ENCODE measurements at places on chromosomes 2 and 18.

GRCh38 chr2:149561309-149561926 lies 26.2 kb downstream of the MMADHC start:
- DNase-seq: no peak

- DNase-seq: no peak
Measured at GRCh38 chr2:86790676-86791572, at the start of gene CD8A. CD8A (minus strand) TSS chr2:86790913; CDS start chr2:86790825, 88 bp downstream.

- DNase-seq: no peak
Measured at GRCh38 chr2:89829828-89830227, 1138.4 kb downstream of the RPIA start.

GRCh38 chr2:47724221-47724981 lies 58.5 kb upstream of the MSH6 start:
- no peak for DNase-seq

- no peak for DNase-seq
Measured at GRCh38 chr2:205617905-205618304, 64.4 kb upstream of the NRP2 start.

DNA sequence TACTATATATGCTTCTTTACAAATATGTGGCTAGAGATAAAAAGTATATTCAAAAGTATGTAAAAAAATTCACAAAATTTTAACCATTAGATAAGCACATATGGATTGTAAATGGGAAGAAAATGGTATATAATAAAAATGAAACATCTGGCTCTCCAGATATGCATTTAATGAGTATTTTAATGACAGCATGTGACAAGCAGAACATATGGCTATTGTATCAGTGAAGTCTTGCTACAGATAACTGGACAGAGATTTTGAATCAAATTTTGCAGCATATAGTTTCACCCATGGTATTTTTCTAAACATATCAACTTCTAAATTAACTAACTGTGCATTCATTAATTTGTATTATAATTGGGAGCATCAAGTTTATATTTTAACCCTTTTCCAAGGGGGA lies 5.0 kb upstream of the ABCA12 start:
- DNase-seq: no peak

DNA sequence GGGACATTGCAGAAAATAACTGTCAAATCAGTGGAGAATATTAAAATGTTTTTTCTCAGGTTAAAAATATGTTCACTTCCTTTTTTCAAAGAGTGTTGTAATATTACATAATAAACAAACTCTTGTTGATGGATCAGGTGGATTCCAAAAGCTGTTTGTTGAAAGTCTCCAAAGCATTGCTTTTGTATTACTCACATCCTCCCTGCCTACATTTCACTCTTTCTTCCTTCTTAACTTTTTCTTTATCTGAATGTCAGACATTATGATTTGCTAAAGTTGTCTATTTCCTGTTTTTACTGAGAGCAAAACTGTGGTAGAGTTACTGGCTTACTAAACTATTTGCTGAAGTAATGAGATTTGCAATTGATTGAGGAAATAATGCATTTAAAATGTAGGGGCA lies 92.1 kb downstream of the CDH19 start:
- DNase-seq: no peak

GRCh38 chr18:53153281-53153680 lies 813.3 kb downstream of the DCC start:
- DNase-seq: no peak

DNA sequence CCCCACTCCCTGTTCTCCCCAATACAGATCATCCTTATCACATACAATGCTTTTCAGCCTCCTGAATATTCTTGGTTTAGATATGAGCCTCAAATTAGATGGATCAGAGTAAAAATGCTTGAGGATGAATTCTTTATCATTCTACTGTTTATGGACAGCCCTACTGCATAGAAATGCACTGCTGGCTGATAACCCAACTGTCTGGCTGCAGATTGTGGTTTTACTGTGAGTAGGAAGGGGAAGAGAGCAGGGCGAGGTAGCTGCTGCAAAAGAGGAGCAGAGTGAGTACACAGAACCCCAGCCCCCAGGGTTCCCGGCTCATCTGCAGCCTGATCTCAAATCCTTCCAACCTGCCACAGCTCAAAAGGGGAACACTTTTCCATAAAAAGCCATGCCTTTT lies 29.4 kb upstream of the NCOA1 start:
- DNase-seq: no peak

GRCh38 chr2:11742317-11742701 lies 4.1 kb upstream of the LPIN1 start:
- DNase-seq: no peak

DNA sequence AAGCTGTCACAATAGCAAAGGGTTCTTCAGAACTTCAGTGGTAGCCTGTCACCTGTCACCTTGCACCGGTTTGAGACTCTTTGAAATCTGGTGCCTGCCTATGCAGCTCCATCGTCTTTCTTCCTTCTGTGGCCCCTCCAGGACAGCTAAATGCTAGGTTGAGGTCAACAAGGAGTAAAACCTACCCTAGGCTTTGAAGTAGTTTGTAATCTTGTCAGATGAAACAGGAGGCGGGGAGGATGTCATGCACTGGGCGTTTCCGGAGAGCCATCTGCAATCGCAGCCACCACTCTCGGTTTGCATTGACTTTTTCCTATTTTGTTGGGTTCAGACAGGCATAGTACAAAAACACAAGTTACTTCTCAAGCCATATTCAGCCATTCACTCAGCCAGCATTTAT lies 116.7 kb downstream of the LPIN1 start:
- DNase-seq: no peak

- DNase-seq: no peak
Measured at GRCh38 chr18:61448316-61448715, 115.1 kb downstream of the CDH20 start.

GRCh38 chr2:50556934-50557575 lies 474.9 kb downstream of the NRXN1 start:
- DNase-seq: no peak

GRCh38 chr18:25247725-25248124 lies 104.2 kb downstream of the ZNF521 start:
- DNase-seq: no peak

DNA sequence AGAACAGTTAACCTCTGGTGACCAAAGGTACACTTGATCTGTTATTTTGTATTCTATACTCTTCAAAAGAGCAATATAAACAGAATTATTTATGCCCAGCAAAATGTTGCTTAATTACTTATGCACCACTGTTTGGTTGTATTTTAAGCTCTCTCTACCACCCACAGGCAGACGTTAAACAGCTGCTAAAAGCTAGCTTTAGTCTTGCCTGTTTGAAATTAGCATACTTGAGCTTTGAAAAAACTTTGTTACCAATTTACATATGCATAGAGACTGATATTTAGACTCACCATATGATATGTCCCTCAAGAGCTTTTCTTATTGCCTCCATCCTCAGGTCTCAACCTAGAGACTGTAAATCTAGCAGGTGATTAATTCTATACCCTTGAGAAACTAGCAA lies 426.9 kb downstream of the NR4A2 start:
- no peak for DNase-seq

GRCh38 chr18:63881851-63882250 lies 5.7 kb upstream of the SERPINB2 start:
- DNase-seq: no peak

DNA sequence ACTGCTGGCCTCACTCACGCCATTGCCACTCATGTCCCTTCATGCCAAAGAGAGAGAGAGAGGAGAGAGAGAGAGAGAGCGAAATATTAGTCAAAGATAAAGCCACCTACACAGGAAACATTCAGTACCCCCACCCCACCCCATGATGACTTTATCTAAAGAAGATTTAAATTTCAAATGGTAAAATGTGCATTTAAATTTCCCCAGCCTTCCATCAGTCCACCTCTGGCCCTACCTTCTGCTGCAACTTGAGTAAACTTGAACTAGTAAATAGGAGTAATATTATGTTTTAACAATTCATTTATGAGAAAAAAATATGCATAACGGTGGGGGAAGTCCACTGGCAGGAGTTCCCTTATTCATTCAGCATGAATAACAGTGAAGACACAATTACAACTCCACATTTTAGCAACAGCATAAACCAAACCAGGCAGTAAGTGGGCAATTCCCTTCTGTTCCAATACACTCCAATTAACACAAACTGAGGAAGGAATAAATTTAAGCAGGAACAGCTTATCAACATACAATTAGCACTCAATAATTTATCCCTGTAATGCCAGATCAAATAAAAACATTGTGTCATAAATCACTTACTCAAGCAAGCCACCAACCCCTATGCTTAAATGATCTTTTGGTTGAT lies 264.2 kb downstream of the LNPK start:
- DNase-seq: no peak

DNA sequence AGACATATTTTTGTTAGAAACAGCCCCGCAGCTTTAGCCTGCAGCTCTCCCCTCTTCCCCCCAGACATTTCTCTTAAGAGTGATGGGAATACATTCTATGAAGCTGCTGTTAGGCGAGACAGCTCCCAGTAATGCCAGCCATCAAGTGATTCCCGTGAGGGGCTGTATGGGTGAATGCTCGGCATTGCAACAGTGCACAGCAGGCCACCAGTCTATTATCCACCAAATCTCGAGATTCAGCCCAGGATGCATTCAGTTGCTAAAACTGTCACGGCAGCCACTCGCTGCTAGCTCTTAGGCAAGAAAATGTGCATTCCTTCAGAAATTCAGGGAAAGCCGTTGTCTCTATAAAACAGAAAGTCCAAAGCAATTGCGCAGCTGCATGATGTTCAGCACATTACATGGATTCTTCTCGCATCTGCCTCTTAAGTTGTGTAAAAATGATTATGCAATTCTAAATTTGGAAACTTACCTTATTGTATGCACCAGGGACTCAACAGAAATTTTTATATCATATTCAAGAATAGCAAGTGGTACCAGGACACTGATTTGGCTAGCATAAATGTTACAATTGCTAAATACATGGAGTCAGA lies 211.3 kb upstream of the ARL4C start:
- no peak for DNase-seq

GRCh38 chr2:39893616-39894015 lies 114.6 kb upstream of the THUMPD2 start:
- DNase-seq: no peak

DNA sequence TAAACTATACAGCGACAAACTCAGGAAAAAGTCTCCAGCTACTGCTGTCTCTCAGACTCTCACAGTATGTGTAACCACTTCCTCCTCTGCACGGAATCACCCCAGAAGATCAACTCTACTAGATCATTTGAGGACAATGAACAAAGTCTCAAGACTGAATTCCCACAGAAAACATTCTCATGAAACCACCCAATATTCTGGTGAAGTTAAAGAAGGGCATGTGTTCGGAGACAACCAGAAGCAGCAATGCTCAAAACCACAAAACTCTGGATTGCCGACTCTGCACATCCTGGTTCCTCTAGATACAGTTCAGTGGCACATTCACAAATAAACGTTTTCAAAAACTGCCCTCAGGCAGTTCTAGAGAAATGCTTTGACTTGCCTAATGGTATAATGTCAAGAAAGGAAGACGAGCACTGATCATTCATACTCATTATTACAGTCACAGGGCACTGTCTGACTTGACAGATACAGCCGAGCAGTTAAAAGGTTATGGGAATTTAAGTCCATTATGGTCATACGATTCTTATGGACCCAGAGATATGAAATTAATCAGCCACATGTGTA lies 91.9 kb upstream of the STK17B start:
- DNase-seq: no peak

- no peak for DNase-seq
Measured at GRCh38 chr2:172445851-172446250, 18.5 kb downstream of the ITGA6 start.

GRCh38 chr2:101766871-101767739 lies 69.6 kb downstream of the MAP4K4 start:
- no peak for DNase-seq

DNA sequence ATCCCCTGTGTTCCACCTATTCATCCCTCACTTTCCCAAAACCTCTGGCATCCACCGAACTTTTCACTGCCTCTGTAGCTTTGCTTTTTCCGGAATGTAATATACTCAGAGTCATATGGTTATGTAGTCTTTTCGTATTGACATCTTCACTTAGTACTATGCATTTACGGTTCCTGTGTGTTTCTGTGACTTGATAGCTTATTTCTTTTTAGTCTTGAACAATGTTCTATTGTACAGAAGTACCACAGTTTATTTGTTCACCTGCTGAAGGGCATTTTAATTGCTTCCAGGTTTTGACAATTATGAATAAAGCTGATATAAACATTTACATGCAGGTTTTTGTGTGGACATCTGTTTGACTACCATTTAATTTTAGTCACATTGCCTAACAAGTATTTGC lies 154.7 kb upstream of the DOK6 start:
- no peak for DNase-seq

DNA sequence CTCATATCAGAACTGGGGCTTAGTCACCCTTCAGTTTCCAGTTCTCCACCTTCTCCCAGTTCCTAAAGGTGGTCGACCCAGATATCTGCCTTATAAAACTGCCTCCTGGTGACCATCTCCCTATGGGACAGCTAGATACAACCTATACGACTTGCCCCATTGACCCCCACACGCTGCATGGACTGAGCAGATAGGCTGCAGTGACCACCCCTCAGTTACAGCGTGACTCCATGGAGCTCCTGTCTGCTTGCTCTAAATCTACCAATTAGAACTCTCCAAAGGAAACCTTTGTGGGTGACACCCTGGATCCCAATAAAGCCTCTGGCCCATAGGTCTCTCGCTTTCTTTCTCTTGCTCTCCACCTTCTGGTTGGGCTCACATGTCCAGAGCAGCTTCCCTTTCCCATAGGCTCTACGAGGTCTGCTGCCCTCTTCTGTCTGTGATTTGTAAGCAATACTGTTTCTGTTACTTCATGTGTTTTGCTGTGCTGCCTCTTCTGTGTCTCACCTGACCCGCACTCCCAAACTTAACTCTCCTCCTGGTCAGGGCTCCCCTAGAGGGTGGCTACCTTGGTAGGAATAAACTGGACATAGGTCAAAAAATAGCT lies 971.3 kb upstream of the FAM98A start:
- DNase-seq: no peak

DNA sequence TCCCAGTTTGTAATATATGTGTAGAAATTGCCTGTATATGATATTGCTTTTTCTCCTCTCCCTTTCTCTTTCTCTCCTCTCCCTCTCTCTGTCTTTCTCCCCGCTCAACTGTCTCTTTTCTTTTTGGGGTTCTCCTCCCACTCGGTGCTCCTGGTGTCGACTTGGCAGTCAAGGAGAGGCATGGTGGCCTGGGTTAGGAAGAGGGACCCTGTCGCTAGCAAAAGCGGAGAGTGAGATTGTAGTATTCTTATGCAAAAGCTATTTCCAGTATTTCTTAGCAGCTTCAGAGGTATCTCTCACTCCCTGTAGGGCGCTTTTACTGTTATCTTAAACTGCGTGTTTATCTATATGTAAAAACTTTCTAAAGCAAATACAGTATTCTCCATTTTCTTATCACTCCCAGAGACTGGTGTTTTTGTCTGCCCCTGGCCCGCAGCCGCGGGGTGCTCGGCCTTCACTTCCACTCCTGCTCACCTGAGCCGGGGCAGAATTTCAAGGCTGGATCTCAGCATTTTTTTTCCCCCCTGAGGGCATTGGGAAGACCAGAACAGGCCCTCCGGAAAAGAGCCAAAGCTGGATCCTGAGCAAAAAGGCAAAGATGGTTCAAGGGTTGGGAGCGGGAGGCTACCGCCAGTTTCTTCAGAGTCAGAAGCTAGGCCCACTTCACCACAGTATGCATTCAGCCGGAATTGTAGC lies 4.3 kb downstream of the SIX3 start:
- DNase-seq: no peak
